ENCODE measurements at places on chromosomes 1 and 21.

GRCh38 chr1:23803674-23804073, 3.1 kb upstream of the GALE start:
- no peak for DNase-seq

GRCh38 chr1:44262414-44262813, 49.1 kb downstream of the DMAP1 start:
- no peak for DNase-seq

GRCh38 chr21:40615505-40616376, 231.2 kb downstream of the DSCAM start:
- no peak for DNase-seq

- no peak for DNase-seq
Observed at GRCh38 chr1:110454328-110454727, 3.4 kb downstream of the PROK1 start.

DNA sequence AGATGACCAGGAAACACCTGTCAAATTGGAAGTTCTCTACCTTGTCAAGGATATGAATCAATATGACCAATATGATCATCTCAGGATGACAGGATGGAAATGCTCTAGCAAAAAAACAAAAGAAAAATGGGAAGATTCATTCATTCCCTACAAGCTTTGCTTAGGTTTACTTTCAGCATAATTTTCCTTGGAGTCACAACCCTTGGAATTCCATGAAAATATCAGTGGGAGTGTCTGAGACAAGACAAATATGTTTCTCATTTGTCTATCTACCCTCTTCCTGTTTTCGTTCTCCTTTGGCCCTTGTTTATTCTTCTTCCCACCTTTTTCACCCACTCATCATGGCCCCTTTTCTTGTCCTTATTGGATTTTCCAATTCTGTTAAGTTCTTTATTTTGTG, 50.6 kb downstream of the COLGALT2 start:
- peak; percentile 18 for DNase-seq

GRCh38 chr1:188708795-188709535, 1768.7 kb downstream of the BRINP3 start:
- DNase-seq = no peak

- DNase-seq = no peak
Observed at GRCh38 chr1:169475806-169476387, 9.8 kb downstream of the SLC19A2 start.

DNA sequence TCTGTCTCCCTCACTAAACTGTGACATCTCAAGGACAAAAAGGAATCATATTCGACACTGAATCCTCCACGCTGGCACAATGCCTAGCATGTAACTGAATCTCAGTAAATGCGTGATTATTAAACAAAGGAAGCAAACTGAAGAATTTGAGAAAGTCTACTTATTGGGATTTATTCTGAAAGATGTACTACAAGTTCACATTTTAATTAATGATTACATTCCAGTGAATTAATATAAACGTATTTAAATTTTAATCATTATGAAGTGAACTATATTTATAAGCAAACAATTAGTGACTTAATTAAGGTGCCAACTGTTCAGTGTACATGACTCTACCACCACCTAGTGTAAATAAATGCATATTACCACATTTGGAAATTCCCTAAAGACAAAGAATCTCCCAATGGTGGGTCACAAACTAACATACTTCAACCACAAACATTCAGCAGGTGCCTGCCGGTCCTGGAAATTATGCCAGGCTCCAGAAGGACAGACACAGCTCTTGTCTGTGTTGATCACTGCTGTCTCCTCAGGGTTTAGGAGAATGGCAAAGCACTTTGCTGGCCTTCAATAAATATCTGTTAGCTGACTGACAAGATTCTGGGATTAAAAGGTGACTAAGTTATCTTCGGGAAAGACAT, 56.3 kb downstream of the SMYD3 start:
- no peak for DNase-seq

GRCh38 chr1:6872573-6873261, 87.5 kb downstream of the CAMTA1 start:
- DNase-seq = no peak

GRCh38 chr1:21290546-21290944, 282 bp upstream of the ECE1 start:
- DNase-seq = no peak

DNA sequence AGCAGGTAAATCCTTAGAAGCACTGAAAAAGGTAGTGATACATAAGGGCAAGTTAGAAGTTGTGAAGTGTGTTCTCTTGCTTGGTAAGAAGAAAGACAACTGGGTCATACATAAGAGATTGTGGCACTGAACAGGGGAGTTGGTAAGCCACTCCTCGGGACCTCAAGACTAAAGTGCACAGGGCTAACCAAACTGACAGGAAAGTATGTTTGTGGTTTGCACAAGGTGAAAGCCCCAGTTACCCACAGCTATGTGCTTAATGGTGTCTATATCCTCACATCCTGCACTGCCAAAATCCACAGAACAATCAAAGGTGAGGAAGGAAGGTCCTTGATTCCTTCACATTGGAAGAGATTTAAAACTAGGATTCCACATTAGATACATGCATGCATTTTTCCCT, 276.5 kb downstream of the DNM3 start:
- DNase-seq = no peak

DNA sequence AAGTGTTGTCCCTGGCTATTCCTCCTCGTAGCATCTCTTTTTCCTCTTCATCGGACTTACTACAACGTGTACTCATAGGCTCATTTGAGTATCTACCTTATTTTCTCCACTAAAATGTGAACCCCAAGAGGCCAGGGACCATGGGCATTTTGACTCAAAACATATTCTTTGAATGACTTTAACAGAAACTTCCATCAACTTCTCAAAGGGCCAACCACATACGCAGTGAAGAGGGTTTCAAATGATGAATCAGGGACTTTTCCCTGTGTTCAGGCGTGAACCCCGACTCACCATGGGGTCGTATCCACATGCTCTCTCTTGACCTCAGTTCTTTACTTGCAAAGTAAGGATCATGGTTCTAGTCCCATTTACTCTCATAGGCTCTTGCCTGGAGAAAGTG, 20.2 kb upstream of the GPR137B start:
- DNase-seq = no peak

- no peak for DNase-seq
Observed at GRCh38 chr1:52240592-52241210, 98.8 kb downstream of the ZFYVE9 start.

DNA sequence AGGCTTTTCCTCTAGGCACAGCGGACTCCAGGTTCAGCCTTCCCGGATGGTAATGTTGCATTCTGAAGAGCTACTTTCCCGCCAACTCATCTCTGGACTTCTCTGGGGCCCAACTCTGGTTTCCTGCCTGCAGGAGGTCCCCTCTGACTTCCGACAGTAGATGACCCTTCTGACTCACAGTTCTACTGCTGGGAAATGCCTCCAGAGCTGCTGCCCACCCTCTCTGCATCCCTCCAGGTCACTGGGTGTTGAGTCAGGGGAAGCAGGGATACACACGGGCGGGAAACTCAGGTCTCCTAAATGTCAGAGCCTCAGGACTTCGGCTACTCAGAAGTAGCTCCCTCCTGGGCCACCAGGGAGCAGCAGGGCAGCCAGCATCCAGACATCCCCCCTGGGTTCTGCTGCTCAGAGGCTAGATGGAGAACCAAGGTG, 2.1 kb upstream of the KIF21B start:
- DNase-seq = no peak

DNA sequence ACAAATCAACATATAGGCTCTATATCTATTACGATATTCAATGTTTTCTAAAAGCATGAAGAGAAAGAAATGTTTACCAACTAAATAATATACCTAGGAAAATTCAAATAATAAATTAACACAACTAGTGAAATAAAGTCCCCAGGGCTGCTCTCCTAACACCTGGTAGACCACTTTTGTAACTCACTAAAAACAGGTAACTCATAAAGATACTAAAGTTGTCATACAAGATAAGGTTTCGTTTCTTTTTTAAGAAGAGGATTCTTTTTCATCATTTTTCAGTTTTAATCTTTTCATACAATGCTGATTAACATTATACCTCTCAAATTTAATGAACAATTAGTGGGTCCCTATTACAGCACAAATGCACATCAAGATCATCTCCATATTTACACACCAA, 99.0 kb downstream of the ZZZ3 start:
- no peak for DNase-seq

GRCh38 chr1:179087665-179088064, 5.8 kb downstream of the TOR3A start:
- DNase-seq = no peak

GRCh38 chr1:218476385-218476784, 131.2 kb downstream of the TGFB2 start:
- no peak for DNase-seq

DNA sequence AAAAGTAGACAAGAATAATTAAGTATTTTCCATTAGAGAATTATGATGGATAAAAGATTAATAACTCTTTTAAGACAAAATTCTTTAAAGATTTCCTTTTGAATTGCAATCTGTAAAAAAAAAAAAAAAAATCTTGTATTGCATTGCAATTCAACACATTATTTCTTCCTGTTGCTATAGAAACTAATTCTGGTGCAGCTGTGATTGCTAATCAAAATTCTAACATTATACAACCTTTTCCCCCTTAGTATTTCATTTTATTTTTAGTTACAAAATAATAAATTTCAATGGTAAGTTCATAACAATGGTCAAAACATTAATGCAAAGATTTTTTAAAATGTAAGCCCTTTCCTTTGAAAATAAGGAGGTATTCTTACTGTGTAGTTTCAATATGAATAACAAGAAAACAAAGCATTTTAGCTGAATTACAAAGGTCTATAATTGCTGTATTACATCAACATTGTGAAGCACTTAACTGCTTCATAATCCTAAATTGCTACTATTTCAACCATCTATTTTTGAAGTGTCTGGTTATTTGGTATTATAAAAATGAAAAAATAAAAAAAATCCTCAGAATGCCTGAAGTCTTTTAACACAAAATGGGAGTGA, 135.0 kb downstream of the SYT14 start:
- no peak for DNase-seq

GRCh38 chr1:93591676-93592550, 89.7 kb downstream of the BCAR3 start:
- no peak for DNase-seq

- DNase-seq = no peak
Observed at GRCh38 chr1:202286622-202287097, 55.1 kb downstream of the UBE2T start.

DNA sequence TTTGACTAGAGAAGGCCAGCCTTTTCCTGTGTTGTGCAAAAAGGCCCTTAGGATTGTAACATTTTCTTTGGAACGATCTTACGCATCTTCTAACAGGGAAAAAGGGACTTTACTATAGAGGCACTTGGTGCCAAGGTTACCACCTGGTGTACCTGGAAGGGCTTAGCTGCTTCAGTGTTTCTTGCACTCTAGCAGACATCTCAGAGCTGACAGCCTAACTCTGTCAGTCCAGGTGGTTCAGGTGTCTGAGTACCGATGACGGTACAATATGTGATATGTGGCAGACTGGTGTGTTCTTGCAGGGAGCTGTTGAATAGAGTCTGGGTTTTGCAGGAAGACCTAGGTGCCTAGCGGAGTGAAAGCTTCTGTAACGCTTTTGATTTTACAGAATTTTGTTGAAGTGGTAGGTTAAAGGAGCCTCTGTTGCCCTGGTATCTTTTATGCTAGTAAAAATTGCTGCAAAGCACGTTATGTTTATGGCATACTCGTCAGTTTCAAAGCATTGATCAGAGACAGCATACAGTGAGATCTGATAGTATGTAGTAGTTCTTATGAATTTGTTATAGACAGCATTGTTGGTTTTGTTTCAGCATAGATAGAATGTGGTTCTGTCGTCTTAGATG, 1.4 kb downstream of the MAGI3 start:
- DNase-seq = no peak

DNA sequence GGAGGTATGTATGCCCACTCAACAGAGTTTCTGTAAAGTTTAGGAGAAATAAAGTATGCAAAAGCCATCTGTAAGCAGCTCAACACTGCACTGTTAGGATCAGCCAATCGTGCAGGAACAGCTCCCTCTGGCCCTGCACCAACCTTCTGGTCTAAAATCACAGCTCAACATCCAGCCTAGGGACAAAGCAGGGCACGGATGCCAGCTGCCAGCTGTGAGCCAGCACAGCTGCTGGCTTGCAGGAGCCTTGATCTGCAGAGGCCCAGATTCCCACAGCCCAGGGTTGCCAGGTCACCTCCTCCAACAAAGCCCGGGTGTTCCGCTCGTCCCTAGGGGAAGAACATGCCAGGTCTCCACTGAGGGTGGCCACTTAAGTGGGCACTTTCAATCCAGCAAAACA, 8.6 kb downstream of the ACOT7 start:
- no peak for DNase-seq

DNA sequence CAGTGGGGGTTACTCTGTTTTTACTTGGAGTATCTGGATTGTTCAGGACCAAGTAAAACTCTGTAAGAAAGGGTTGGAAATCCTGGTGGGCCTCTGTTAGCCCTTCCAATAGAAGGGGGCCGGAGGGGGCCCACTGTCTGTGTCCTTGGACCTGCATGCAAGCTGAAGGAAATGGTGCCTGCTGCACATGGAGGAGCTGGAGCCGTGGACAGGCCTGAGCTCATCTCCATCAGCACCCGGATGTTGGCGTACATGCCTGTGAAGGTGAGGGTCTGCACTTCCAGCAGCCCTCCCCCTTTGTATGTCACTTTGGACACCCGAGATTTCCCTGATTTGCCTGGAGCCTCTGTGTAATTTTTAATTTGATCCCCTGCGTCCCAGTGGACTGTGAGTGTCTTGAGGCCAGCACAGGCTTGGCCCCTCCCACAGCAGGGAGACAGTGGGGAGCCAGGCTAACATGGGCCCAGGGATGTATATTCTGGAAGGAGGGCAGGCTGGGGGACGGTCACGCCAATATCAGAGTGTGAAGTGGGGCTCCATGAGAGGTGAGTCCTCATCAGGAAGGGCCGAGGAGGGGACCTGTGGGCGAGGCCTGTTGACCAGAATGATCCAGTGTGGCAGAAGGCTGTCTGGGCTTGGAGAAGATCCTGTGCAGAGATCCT, 16.8 kb downstream of the GALNT2 start:
- DNase-seq = no peak

DNA sequence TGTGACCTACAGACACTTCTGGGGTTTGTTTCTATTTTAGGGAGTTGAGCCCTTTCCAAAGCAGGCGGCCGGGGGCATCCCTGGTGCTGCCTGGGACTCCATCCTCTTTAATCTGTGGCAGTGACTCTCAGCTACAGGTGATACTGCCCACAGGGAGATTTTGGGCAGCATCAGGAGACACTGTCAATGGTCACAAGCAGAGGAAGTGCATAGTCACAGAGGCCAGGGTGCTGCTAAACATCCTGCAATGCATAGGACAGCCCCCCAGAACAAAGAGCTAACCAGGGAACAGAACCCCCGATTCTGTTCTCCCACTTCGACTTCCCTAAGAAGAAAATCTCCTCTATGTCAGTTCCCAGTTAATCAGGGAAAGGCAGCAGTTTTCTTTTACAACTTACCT, 66.2 kb downstream of the TEX35 start:
- DNase-seq = no peak

DNA sequence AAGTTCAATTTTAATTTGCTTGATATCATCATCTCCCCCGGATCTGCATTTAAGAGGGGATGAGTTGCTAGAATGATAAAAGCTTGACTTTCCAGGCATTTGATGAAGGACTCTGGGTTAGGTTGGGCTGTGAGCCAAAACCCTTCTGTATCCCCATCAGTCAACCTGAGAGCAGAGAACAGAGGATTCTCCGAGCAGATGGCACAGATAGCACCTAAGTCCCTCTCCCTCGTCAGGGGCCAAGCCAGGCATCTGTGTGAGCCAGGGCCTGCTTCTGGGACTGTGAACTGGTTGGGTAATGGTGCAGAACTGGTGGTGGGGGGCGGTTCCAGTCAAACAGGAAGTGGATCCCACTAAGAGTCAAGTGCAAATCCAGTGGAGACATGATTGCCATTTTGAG, 205.8 kb downstream of the TNR start:
- DNase-seq = no peak

Measured in HS-5 (cell line).